Neural progenitor cell (in vitro differentiated cells): ENCODE measurements at places on chromosomes 11 and 22. TPM values are rescaled to one million over a fixed set of nuclear protein-coding genes. Genes with fewer than 3 reads are reported as not detected.
A peak's percentile ranks its signal among the peaks of the same experiment; 100 is the strongest.

GRCh38 chr22:46406349-46406748 lies 70.8 kb downstream of the TRMU start:
- no peak for DNase-seq

DNA sequence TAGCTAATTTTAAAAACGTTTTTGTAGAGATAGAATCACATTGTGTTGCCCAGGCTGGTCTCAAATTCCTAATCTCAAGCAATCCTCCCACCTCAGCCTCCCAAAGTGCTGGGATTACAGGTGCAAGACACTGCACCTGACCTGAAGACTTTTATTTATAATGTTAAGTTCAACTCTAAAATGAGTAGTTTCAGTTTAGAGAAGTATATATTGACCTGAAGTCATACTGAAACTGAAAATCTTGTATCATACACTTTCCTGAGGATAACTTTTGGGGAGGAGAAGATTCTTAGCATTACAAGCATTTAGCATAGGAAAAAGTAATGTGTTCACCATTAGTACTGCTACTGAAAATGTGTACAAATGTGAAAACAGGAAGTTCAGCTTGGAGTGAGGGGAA lies 249.3 kb downstream of the CASP12 start:
- no peak for DNase-seq

DNA sequence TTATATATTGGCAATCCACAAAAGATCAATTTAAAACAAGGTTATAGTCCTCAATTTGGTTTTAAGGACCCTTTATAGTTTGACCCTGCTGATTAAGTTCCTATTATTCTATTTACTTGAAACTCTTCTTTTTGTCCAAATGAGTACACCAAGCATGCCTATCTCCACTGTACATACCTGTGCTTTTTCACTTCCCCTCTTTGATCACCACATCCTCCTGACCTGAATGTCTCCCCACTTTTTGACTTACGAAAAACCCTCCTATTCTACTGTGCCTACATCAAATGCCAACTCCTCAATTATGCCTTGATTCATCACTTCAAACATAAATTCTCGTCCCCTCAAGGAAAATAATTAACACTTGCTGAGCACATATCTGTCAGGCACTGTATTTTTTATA lies 113.5 kb downstream of the SOX6 start:
- DNase-seq, result no peak

GRCh38 chr11:111236383-111236782 lies 9.1 kb upstream of the POU2AF2 start:
- DNase-seq, result no peak

GRCh38 chr11:128311742-128312719 lies 275.3 kb downstream of the ETS1 start:
- DNase-seq, result no peak

DNA sequence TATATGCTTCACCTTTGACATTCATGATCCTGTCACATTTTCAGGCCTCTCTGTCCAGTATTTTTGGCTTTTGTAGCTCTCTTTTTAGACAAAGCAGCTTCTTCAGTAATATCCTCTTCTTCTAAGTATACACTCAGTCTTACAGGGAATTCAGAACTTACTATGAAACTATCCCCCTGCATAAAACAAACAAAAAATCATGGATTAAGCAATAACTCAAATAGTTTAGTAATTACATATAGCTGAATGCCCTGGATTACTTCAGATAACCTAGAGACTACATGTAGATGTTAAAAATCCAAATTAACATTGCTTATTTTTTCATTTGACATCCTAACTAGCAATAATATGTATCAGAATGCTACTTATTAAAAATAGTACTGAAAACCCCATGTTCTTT lies 5.2 kb downstream of the TAF1D start:
- DNase-seq, result no peak

- no peak for DNase-seq
Measured at GRCh38 chr11:17718510-17718962, 835 bp upstream of the MYOD1 start.

DNA sequence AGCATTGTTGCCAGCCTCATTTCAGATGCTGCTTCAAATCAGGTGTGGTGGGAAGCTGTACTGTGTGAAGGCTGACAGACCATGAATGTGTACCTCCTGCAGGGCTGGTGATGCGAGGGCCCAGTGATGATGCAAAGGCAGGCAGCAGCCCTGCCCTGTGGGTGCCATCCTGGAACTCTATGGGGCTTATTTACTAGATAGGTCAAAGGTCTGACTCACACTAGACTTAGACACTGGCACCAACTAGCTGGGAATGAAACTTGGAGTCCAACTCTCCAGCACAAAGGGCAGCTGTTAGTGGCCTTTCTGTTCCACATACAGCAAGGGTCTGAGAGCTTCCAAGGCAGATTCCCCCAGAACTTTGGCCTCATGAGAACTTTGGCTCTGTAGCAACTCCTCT lies 138.4 kb downstream of the TTC17 start:
- DNase-seq, result no peak

DNA sequence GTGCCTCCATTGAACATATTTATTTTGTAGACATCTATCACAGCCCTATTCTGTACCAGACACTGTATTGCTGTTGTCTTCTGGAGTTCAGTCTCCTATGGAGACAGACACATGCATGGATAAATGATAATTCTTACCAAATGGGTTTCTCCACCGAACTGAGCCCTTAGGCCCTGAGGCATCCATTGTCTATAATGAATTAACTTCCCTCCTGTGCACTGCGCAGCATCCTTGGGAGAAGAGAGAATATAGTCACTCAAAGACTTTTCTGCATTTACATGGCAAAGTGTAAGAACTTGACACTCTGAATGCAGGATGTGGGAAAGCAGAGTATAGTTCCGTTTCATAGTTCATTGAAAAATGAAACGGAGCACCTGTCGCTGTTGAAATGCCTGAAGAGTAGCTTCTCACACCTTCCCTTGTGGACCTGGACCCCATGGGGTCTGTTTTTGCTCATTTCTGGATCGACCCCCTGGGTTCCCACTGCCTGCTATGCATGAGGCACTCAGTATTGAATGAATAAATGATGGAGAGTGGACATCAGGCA lies 6.2 kb downstream of the ZNRF3 start:
- DNase-seq, result no peak

DNA sequence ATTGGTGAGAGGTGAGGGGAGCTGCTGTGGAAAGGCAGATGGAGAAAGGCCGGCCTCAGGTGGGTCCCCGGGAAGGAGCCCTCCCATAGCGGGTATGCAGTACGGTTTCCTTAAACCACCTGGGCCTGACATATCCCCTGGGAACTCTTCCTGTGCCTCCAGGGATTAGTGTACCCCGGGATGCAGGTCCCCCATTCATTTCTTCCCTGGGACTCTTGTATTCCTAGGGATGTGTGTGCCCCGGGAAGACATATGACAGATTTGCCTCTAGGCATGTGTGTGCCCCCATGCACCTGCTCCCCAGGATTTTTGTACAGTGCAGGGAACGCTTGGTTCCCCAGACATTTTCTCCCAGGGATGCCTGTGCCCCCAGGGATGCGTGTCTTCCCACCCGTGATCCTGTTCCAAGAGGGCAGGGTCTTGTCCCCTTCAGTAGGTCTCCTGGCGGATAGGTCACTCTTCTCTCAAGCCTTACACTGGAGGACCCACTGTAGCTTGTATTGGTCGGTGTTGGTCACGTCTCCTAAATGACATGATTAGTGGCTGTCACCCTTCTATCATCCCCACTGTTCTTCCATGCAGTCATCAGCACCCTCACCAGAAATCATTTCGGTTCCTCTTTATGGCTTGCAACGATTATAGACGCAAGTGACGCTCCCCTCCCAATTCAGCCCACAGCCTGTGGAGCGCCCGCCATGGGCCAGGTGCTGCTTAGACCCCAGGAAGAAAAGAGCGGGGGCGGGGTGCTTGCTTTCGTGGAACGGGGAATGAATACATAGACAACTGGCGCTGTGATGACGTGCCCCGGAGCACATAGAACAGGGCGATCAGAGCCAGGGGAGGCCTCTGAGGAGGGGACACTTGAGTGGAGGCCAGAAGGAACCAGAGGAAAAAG lies 1.3 kb downstream of the PARVB start:
- no peak for DNase-seq

GRCh38 chr11:37108436-37109285 lies 510.6 kb upstream of the RAG2 start:
- no peak for DNase-seq

GRCh38 chr11:33692013-33692504 lies 8.6 kb downstream of the C11orf91 start:
- DNase-seq, result peak; percentile 22

GRCh38 chr11:79227767-79228755 lies 212.8 kb downstream of the TENM4 start:
- DNase-seq, result peak; percentile 41

DNA sequence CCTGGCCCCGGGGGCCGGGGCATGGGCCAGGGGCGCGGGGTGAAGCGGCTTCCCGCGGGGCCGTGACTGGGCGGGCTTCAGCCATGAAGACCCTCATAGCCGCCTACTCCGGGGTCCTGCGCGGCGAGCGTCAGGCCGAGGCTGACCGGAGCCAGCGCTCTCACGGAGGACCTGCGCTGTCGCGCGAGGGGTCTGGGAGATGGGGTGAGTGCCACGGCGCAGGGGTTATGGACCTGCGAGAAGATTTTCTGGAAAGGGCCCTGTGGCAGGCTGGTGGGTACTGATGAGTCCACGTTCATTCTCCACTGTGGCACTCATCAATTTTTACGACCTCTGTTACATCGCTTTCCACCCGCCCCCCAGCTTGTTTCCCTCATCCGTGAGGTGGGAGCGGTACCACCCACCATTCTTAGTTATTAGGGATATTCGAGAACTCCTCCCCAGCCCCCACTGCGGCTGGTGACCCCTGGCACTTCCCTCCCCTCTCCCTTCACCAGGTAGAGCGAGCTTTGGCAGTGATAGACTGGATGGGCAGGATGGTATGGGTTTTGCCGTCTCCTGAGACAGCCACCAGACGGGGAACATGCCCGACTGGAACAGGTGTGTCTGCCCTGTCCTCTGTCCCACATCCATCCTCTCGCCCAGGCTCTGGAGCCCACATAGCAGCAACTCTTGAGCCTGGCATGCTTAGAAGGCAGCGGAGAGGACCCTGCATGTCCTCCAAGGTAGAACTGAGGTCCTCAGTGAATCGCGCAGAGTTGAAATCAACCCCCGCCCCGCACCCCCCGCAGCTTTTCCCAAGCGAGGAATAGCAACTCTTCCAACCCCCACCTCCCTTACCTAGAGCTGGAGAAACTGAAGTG lies 562 bp downstream of the DGAT2 start:
- DNase-seq, result no peak

DNA sequence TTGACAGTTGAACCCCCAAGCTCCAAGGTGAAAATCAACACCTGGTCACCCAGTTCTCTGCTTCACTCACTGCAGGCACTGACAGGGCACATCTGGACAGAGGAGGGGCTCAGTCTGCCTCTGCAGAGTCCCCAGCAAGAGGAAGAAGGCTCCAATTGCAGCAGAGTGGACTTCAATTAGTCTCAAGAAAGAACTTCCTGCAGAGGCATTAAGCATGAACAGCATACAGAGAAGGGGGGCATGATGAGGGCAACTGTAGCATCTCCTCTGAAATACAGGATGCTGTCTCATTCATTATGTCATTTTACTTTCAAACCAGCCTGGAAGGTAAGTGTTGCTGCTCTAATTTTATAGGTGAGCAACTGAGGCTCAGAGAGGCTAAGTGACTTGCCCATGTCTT lies 11.1 kb downstream of the GDPD5 start:
- DNase-seq, result no peak

GRCh38 chr11:16800382-16800781 lies 61.9 kb downstream of the C11orf58 start:
- DNase-seq, result no peak

DNA sequence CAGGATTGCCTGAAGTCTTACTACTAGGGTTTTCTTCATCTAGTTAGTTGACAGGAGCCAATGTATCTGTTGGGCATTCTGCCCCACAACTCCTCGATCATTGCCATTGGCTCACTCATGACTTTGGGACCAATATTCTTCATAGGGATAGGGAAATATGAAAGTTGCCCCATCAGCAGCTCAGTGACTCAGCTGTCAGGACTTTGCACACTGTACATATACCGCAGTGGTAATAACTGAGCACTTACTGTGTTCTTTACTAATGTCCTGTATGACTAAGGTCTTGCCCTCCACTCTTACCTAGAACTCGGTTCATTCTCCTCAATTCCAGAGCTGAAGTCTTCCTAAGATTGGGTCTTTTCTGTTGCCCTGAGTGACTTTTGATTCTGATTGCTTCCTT lies 46.8 kb upstream of the PGR start:
- no peak for DNase-seq

- no peak for DNase-seq
Measured at GRCh38 chr11:117000014-117000737, 98.1 kb downstream of the SIK3 start.

DCDC1 gene
- 3.4 and 5.0 TPM in 2 replicates for total RNA-seq

ROM1 gene
- total RNA-seq, result 2.2 TPM in 1 of 2 replicates, not detected in the other

CSF2RB gene
- total RNA-seq, result 0.03 TPM in 1 of 2 replicates, not detected in the other

RBM4 gene
- 172 and 206 TPM in 2 replicates for total RNA-seq

BTBD18 gene
- total RNA-seq, result not detected in 2 replicates

ADM2 gene
- total RNA-seq, result 0.13 and 2.6 TPM in 2 replicates

OTOG gene
- 0.34 and 42.1 TPM in 2 replicates for total RNA-seq

ARRB1 gene
- 1.0 and 1.8 TPM in 2 replicates for total RNA-seq

TOM1 gene
- 28.6 and 41.5 TPM in 2 replicates for total RNA-seq
